Adrenal gland (tissue), 19 donors: ENCODE measurements at places on chromosomes 7 and 10. TPM values are rescaled to one million over a fixed set of nuclear protein-coding genes. Genes with fewer than 3 reads are reported as not detected.

FFAR4 gene
- total RNA-seq = not detected

FEZF1 gene
- total RNA-seq = not detected

BAG3 gene
- 31.8 TPM for total RNA-seq

VSTM2A gene
- 0.92 TPM for total RNA-seq

LMOD2 gene
- total RNA-seq = not detected

FAM25G gene
- total RNA-seq = not detected

PPP1R17 gene
- not detected for total RNA-seq

MARVELD1 gene
- total RNA-seq = 11.4 TPM

MPP7 gene
- 8.4 TPM for total RNA-seq

SLC18A2 gene
- 0.04 TPM for total RNA-seq

IQUB gene
- 1.3 TPM for total RNA-seq

PSAP gene
- 1,730 TPM for total RNA-seq

ABCB4 gene
- 62.6 TPM for total RNA-seq

HOXA3 gene
- total RNA-seq = 2.8 TPM

NEUROG3 gene
- total RNA-seq = not detected

SPDYE11 gene
- not detected for total RNA-seq

SMKR1 gene
- 1.1 TPM for total RNA-seq

AKR1C4 gene
- total RNA-seq = not detected

IPMK gene
- 4.3 TPM for total RNA-seq

DYDC2 gene
- total RNA-seq = not detected

AGBL3 gene
- 0.28 TPM for total RNA-seq

GDF10 gene
- total RNA-seq = 0.32 TPM

CARD11 gene
- total RNA-seq = 2.5 TPM

HOXA7 gene
- total RNA-seq = 37.8 TPM

AKR1C2 gene
- 4.1 TPM for total RNA-seq

FBXL13 gene
- 3.0 TPM for total RNA-seq

SPACDR gene
- not detected for total RNA-seq
